ENCODE measurements at places on chromosomes 4 and X.

DNA sequence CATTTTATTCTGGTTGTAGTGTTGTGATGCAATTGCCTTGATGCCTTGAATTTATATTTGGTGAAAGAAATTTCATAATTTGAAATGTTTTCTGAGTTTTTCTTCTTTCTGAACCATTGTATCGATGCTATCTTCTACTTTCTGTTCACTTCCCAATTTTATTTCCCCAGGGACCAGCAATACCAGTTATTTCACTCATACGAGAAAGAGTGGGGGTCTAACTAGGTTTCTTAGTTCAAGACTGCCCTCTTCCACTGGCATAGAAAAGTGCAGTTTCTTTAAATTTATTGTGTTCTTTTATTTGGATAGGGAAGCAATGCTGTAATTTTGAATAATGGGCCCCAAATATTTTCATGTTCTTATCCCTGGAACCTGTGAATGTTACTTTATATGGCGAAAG, 544.0 kb upstream of the ADGRL3 start:
- DNase-seq = no peak

- no peak for DNase-seq
Observed at GRCh38 chr4:34289489-34289888, 1954.8 kb downstream of the ARAP2 start.

DNA sequence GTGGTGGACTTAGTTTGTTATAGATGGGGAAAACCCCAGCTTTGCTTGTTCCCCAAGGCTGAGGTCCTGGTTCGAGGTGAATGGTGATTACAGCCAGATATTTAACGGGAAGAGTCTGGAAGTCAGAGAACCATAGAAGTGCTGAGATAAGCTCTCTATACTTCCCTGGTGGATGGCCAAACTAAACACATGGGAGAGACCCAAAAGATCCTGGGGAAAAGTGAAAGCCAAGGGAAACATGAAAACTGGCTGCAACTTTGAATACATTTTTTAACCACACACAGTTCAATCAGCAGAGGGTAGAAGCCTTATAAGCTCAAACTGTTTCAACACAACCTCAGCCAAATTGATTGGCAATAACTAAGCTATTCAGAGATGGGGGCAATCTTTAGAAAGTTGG, 29.3 kb upstream of the SRPX start:
- DNase-seq = no peak

GRCh38 chr4:47075919-47076318, 44.6 kb downstream of the GABRB1 start:
- DNase-seq = no peak

DNA sequence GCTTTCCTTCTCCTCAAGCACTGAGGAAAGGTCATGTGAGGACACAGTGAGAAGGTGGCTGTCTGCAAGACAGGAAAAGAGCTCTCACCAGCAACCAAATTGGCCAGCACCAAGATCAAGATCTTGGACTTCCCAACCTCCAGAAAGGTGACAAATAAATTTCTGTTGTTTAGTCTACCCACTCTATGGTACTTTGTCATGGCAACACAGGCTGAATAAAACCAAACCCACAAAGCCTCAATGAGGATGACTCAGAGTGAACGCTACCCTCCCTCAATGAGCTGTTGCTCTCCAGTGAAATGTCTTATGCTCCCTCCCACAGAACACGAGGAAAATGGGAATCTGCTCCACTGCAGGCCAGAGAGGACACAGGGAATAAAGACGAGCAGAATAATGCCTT, 244.1 kb downstream of the RAB28 start:
- no peak for DNase-seq

DNA sequence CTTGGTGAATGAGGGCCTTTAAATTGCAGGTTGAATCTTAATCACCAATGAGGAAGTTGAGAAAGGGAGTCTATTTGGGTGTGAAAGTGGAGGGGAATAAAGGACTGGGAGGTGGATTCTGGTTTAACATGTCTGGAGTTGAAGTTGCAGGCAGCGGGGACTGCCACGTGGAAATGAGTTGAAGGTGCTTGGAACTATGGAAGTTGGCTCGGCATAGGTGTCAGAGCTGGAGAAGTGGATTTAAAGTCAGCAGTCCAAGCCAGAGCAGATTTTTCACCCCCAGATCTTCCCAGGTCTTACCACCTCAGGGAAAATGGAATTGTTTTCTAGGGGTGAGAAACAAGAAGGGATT, 44.9 kb downstream of the TIGD4 start:
- no peak for DNase-seq

GRCh38 chr4:26028793-26029567, 115.0 kb downstream of the SMIM20 start:
- DNase-seq = peak; percentile 93

GRCh38 chrX:19814240-19814639, 73.2 kb downstream of the SH3KBP1 start:
- peak; percentile 26 for DNase-seq

- DNase-seq = no peak
Observed at GRCh38 chrX:111503485-111503993, 7.9 kb upstream of the SERTM2 start.

DNA sequence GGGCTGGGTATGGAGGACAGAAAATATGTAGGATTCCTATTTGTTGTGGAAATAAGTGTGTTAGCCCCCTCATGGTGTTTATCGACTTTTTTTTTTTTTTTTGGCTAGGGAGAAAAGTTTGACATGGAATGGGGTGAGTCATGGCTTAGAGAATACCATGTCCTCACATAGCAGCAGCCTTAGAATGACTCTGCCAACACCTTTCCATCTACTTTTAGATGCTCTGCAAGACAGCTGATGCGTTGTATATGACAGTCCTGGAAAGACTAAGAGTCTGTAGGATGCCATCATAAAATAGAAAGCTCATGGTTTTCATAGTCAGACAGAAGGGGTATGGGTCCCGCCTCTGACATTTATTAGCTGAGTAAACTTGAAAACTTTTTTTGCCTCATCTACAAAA, 37.7 kb downstream of the MTTP start:
- no peak for DNase-seq

DNA sequence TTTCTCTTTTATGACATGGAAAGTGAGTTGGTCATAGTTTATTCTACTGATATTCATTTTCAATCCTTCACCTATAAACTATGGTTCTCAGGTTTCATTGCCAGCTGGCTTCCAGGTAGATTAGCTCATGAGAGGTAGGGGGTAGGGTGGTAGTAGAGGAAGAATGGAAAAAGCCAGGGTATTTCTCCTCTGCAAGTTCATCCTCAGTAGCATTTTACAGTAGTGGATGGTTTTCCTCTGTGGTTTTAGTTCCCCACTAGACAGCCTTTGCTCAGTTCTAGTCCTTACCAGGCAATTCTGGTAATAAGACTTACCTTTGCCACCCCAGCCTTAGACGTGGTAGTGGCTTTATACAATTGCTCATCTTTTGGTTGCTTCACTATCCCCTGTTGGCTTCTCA, 8.9 kb upstream of the NAA11 start:
- no peak for DNase-seq

DNA sequence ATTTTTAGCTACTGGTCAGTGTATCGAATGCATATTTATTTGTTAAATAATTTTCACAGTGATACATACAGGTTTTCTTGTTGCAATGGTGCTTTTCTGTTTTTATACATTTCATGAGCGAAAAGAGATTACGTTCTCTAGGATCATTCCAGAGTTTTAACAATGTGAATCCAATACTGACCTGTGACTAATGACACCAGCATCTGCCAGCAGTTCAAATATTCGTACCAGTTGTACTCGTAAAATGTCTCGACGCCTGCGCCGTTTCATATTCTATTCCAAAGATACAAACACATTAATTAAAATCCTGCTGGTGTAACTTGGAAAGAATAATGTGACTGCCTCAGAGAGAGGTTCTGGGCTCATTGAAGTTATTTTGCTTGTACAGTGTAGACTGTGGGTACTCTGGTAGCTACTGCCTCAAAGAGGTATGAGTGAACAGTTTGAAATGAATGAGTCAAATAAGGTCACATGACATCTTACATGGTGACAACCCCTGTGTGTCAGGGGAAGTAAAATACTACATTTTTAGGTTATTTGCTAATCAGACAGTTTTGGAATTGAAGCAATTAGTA, 80.7 kb downstream of the ZAR1 start:
- no peak for DNase-seq

GRCh38 chr4:140095694-140096482, 58.1 kb downstream of the MAML3 start:
- DNase-seq = no peak

GRCh38 chrX:147838465-147839131, 73.1 kb upstream of the FMR1 start:
- no peak for DNase-seq

GRCh38 chr4:75287738-75288517, 226.3 kb downstream of the RCHY1 start:
- no peak for DNase-seq

DNA sequence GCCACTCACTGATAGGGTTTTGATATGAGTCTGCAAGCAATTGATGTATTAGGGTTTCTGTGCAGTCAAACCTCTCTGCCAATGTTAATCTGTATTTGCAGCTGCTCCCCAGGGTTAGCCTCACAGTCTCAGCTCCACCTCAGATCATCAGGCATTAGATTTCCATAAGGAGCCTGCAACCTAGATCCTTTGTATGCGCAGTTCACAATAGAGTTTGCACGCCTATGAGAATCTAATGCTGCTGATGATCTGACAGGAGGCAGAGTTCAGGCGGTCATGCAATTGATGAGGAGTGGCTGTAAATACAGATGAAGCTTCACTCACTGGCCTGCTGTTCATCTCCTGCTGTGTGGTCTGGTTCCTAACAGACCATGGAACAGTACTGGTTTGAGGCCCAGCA, 280.6 kb downstream of the PAPSS1 start:
- no peak for DNase-seq

DNA sequence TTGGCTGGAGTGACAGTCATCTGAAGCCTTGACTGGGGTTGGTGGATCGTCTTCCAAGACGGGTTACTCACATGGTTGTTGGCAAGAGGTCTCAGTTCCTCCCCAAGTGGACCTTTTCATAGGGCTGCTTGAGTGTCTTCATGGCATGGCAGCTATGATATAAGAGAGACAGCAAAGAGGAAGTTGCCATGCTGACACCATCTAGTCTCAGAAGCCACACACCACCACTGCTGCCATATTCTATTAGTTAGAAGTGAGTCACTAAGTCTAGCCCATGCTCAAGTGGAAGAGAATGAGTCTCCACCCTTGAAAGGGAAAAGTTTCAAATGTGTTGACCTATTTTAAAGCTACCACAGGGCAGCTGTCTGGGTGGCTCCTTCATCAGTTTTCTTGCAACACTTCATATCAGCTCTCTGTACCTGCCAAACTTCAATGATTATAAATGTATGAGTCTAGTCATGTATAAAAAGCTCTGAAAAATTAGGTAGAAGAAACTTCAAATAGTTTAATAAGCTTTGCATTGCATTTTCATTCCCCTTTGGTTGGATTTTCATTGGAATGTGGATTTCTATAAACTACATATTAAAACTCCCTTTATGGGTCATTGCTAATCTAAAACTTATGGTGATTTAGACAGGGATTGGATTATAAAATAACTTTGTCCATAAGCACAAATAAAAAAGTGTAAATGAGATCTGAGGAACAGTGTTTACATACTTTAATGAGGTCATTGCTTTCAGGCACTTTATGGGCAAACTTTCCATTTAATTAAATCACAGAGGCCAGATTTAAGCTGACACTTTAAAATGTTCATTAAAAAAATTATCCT, 68.0 kb upstream of the ATXN3L start:
- DNase-seq = no peak

DNA sequence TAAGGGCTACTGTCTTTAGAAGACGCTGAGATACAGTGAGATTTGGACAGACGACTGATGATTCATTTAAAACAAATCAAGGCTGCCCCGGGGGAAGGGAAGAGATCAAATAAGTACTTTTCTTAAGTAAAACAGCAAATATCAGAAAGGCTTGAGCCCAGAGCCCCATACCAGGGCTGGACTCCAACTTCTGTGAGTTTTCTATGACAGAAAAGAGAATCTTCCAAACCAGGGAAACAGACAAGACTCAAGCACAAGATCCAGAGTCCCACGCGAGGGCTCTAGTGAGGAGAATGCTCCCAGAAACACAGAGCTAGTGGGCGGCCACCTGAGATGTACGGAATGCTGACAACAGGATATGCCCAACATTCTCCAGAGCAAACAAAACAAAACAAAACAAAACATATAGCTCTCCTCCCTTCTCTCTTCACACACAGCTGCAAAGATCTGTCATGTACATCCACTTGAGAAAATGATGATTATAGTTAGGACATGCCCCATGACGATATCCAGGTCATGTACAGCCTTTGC, 13.1 kb downstream of the ACSL1 start:
- DNase-seq = no peak

DNA sequence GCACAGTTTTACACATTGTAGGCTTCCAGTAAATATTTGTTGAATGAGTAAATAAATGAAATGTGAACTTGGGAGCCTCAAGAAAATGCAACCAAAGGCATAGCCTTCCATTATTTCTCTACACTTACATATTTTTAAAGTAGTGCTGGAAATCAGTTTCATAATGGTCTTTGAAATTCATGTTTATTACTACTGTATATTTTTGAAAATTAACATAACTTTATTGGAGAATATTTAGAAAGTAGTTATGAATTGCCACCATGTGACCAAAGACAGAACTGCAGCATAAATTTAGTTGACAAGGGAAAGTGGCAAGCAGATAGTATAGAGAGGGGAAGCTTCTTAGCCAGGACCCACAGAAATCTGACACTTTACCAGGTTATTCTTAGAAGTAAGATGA, 6.4 kb downstream of the TCEAL8 start:
- DNase-seq = no peak

- DNase-seq = no peak
Observed at GRCh38 chr4:121150003-121150402, 14.1 kb downstream of the TNIP3 start.

- no peak for DNase-seq
Observed at GRCh38 chr4:90792696-90793095, 665.5 kb downstream of the CCSER1 start.

GRCh38 chr4:156788782-156789181, 182.8 kb downstream of the PDGFC start:
- DNase-seq = no peak

- peak; percentile 91 for DNase-seq
Observed at GRCh38 chr4:22237155-22237751, 278.6 kb downstream of the ADGRA3 start.

GRCh38 chr4:142563682-142564291, 282.3 kb downstream of the INPP4B start:
- no peak for DNase-seq

DNA sequence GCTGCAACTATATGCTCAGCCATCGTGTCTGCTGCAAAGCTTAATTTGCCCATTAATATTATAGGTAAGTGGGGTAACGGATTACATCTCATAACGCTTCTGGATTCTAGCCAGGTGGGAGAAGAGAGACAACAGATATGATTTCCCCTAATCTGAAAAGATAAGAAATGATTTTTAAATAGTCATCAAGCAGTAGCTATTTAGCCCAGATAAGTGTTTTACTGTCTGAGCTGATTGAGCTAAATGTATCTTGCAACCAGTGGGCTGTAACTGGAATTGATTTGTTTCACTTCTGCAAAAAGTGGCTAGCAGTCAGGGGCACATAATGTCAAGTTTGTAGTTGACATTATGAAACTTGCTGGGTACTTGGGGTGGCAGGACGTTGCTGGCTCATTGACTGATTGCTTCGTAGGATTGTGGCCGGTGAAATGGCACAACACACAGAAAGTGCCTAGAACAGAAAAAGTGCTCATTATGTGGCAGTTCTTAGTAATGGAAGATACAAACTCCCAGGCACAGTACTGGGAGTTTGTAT, 18.5 kb downstream of the LAP3 start:
- no peak for DNase-seq
